ENCODE measurements at places on chromosomes 4 and X. TPM values are rescaled to one million over a fixed set of nuclear protein-coding genes. Genes with fewer than 3 reads are reported as not detected.

GYG2 gene
- total RNA-seq = 4.9 TPM

CCDC149 gene
- total RNA-seq = 25.5 TPM

PDGFRA gene
- total RNA-seq = 96.5 TPM

PCSK1N gene
- 4.5 TPM for total RNA-seq

PRR32 gene
- not detected for total RNA-seq

GRCh38 chrX:43631841-43632240 is 24.3 kb upstream of the MAOA start:
- no peak for DNase-seq

GRCh38 chr4:148391056-148391455 is 51.2 kb downstream of the NR3C2 start:
- DNase-seq = no peak

GRCh38 chrX:47181301-47181700 is 12.3 kb upstream of the UBA1 start:
- no peak for DNase-seq

GRCh38 chr4:158906073-158906472 is 137.2 kb downstream of the FNIP2 start:
- DNase-seq = no peak

- DNase-seq = no peak
Observed at GRCh38 chrX:8204943-8205342, 33.9 kb upstream of the VCX2 start.

DNA sequence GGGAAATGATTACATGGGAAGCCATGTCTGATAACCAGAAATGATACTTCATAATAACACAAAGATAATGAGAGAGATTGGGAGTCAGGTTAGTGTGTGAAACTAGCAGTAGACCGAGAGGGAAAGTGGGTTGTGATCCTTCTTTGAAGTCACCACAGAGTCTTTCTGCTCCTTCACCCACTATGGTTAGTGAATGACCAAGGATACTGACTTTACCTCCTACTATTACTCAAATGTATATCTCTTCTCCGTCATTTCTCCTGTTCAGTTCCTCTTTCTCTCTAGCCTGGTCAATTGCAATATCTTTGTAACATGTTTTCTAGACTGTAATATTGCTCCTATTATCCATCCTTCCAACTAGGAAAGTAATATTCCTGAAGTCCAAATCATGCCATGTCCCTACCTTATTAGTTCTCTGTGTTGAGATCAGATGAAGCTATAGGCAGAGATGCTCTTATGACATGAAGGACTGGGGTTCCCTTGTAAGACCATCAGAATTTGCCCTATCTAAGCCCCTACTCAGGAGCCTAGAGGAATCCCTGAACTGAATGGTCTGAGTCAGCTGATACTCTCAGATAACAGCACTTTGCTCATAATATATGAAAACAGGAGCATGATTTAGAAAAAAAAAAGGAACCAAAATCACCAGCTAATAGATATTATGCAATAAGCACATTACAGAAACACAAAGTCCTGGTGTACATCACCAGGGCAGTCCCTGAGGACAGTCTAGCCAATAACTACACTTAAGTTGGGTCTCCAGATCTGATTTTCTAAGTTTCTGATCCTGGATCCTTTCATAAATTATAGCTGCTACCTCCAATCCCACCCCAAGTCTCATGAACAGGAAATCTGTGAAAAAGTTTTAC is 81.2 kb downstream of the SHROOM3 start:
- no peak for DNase-seq

- DNase-seq = no peak
Observed at GRCh38 chr4:43423276-43423675, 530.8 kb downstream of the GRXCR1 start.

GRCh38 chr4:107304699-107305286 is 268.7 kb upstream of the DKK2 start:
- no peak for DNase-seq

- DNase-seq = no peak
Observed at GRCh38 chr4:18480928-18481327, 459.4 kb upstream of the LCORL start.

DNA sequence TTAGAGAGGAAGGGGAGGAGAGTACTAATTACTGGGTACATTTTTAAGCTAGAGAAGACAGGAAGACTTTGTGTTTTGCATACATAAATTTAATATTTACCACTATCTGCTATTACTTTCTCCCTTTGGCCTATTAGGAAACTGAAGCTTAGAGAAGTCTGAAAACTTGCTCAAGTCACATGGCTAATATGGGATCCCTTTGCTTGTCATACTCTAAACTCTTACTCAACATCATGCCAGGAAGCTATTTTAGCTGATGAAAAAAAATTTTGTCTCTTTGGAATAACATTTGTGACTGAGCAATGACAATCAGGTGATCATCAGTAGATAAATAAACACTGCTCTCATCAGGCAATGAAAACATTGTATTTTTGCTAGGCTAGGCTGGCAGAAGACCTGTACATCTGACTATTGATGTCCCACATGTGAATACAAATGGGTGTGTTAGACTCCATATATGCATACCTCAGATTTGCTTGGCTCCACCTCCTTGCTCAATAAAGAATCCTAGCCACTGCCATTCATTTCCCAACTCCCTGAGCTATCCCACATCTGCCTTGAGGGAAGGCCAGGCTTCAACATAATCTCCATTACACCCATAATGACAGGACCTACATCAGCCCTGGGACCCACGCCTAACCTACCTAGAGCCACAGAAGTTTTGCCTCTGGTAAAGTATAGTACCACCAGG is 17.0 kb upstream of the DCLK2 start:
- no peak for DNase-seq

DNA sequence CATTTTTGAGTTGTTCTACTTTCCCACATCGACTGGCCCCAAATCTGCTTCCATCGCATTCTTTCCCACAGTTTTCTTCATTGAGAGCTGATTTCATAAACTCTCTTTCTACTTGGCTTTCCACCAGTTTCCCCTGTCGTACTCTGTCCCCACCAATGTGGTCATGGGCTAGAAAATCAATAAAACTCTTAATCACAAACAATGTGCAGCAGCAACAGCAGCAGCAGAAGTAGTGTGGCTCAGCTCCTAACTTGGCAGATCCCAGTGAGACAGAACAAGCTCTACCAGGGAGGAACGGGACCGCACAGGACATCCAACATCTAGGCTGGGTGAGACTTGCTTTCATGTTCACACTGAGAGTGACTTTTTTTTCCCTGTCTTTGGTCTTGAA is 3.1 kb upstream of the SETD7 start:
- DNase-seq = peak; percentile 31

GRCh38 chrX:98114021-98114420 is 1230.3 kb downstream of the RPA4 start:
- no peak for DNase-seq

- DNase-seq = peak; percentile 53
Observed at GRCh38 chr4:139419388-139419914, 34.5 kb upstream of the RAB33B start.

DNA sequence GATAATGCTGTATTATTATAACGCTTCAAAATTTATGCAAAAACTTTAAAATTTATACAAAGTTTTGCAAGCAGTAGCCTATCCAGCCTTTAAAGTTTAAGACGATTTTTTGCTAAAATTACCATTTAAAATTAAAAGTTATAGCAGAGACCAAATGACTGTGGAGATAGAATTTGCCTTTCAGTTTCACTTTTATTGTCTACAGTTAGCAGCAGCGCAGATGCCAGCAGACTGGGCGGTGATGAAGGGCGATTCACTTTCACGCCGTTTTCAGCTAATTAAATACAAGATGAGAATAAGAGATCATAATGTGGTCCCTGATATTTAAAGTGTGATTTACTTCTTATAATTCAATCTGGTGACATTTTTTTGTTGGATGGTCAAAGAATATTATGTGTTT is 1381.5 kb upstream of the ADGRL3 start:
- DNase-seq = no peak

DNA sequence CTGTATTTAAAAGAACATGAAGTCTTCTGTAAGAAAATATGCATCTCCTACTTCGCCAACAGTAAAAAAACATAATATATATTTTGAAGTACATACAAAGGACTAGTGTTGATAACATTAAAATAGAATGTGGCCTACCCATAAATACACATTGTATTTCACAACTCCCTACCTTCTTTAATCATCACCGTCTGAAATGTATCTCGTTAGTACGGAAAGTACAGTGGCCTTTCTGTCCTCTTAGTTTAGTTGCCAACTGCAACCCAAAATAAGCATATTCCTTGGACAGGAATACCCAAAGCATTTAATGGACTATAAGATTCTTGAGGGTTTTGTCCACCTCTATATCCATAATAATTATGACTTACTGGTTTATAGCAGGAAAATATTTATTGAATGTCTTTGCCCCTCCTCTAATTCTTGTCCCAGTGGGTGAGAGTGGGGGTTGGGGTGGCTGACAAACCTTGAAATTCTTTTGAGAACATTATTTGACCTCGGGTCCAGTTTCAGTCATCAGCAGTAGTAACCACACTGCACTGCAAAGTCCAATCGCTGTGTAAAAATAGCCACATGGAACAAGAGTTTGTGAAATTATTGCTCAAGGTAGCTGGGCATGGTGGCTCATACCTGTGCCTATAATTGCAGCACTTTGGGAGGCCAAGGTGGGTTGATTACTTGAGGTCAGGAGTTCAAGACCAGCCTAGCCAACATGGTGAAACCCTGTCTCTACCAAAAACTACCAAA is 474.5 kb downstream of the KLHL13 start:
- no peak for DNase-seq

- no peak for DNase-seq
Observed at GRCh38 chr4:97106161-97106560, 1037.1 kb downstream of the STPG2 start.

GRCh38 chrX:39654183-39654925 is 443.4 kb downstream of the BCOR start:
- no peak for DNase-seq

- DNase-seq = no peak
Observed at GRCh38 chr4:83212041-83212851, 72.4 kb downstream of the COQ2 start.

GRCh38 chrX:50327235-50327634 is 122.7 kb downstream of the CCNB3 start:
- DNase-seq = no peak

GRCh38 chrX:74232859-74233258 is 71.1 kb upstream of the ZCCHC13 start:
- DNase-seq = no peak

- DNase-seq = no peak
Observed at GRCh38 chr4:119299741-119300100, 22.2 kb downstream of the FABP2 start.
